CD4-positive, alpha-beta T cell treated with Interleukin-17A for 1 hour (primary cell): ENCODE measurements at places on chromosomes 1 and 21.

DNA sequence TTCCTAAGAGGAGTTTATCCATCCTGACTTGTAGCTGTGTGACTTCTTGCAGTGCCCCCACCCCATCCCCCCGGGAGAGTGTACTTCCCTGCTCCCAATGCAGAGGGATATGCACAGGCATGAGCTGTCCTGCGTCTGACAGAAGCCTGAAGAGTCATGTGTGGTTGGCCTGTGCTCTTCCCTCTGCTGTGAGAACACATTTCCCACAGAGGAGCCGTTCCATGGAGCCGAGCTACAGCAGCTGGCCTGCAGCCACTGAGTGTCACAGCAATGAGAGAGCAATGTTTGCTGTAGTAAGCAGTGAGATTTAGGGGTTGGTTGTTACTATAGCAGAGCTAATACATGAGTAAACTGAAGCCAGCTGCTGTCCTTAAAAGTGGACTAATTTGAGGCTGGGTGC lies 22.0 kb downstream of the PARS2 start:
- no peak for DNase-seq

- peak; percentile 28 for DNase-seq
Measured at GRCh38 chr1:24384251-24385090, 29.1 kb downstream of the STPG1 start.

- no peak for DNase-seq
Measured at GRCh38 chr1:100073531-100073930, 59.2 kb downstream of the SASS6 start.

DNA sequence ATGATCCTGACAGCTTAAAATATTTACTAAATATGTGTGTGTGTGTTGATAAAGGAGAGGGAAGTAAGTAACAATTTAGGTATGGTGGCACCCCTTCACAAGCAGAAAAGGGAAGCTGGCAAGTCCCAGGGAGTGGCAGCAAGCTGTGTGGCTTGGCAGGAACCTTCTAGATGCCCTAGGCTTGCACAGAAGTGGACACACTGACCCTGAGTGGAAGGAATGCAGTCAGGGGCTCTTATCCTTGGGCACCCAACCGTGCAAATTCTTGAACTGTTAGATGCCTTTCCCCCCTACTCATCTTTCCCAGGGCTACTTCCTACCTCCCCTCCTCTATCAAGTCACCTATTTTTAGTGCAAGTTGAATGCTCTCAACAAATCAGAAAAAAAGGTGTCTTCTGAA lies 18.9 kb downstream of the ACP6 start:
- DNase-seq = no peak
